HEK293T (cell line): ENCODE measurements at places on chromosomes 2 and 18.
A peak's percentile ranks its signal among the peaks of the same experiment; 100 is the strongest.

- DNase-seq = no peak
Measured at GRCh38 chr2:86238354-86238753, 39.1 kb downstream of the MRPL35 start.

DNA sequence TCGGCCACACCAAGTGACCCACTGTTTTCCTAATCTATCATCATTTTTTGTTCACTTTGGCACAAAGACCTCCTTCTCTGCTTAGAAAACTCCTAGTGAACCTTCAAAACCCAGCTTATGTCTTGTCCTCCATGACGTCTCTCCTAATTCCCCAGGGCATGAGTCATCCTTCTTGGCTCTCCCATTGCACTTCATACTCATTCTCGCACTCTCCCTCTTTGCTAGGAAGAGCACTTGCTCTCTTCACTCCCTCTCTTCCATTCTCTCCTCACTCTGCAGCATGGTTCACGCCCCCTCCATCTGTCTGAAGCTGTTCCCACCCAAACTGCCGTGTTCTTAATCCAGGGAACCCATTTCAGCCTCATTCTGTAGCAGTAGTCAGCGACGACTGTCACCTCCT is 103.9 kb downstream of the MRO start:
- no peak for DNase-seq

DNA sequence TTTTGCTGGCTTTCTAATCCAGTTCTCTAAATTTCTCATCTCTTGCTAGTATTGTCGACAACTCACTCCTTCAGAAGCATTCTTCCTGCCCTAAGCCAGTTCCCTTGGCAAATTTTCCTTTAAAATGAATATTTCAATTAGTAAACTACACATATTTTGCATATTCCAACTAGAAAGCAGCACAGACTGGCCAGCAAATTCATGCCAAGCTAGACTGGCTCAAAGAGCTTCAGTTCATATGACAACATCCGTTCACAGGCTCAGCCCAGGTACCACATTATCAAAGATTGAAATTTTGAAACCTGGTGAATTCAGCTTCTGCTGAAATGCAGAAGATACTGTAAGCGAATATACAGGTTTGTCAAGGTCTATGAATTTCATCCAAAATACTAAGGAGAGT is 64.5 kb downstream of the AFF3 start:
- DNase-seq = no peak

DNA sequence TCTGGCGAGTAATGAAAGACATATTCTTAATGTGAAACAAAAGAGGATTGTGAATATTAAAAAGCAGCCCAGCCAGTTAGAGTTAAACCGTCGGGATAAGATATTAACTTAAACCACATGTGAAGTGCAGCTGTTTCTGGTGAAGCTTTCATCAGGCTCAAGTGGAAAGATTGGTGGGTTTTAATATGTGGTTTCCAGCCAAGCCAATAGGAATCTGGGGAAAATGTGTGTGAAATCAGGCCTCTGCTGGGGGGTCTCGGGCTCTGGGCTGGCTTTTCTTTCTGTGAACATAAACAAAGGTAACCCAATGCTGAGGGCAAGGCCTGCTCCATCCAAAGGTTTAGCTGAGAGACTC is 279.6 kb downstream of the SLC4A3 start:
- no peak for DNase-seq

- no peak for DNase-seq
Measured at GRCh38 chr2:3470856-3471737, 48.2 kb downstream of the ADI1 start.

- no peak for DNase-seq
Measured at GRCh38 chr18:13573750-13574149, 152.6 kb downstream of the FAM210A start.

DNA sequence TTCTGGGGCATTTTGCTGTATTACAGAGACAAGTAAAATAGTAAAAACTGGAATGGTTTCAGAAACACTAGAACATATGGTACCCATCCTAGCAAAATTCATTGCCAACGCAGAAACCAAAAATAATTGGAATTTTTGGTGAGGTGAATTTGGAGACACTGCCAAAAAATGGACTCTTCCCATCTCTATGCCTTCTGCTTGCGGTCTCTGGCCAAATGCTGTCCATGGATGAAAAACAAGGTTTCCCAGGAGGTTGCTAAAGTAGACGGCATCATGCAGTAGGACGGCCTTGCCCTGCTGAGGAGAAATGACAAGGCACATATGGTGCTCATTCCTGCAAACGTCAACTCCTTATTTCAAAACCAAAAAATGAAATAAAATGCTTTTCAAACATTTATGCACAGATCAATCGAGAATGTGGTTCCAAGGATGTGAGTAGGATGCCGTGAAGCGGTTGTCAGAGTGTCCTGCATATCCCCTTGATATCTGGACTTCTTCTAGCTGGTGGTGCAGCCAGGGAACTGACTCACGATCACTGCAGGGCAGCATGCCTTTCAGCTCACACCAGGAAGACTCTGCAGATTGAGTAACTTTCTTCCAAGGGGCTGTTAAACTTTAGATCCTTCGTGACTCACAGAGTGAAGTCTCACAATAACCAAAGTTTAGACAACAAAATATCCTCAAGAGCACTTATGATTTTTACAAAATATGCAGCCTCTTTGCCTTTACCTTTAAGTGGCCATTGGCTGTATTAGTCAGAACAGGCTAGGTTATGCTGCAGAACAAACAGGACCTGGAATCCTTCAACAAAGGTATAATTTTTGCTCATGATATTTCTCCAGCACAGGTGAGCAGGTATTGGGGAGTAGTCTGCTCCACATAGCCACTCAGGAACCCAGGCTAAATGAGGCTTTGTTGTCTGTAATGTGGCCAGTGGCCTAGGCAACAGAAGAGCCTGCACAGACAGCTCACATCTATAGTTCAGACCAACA is 149.4 kb upstream of the NDUFV2 start:
- DNase-seq = no peak

- no peak for DNase-seq
Measured at GRCh38 chr18:35703043-35703688, 121.6 kb downstream of the GALNT1 start.

DNA sequence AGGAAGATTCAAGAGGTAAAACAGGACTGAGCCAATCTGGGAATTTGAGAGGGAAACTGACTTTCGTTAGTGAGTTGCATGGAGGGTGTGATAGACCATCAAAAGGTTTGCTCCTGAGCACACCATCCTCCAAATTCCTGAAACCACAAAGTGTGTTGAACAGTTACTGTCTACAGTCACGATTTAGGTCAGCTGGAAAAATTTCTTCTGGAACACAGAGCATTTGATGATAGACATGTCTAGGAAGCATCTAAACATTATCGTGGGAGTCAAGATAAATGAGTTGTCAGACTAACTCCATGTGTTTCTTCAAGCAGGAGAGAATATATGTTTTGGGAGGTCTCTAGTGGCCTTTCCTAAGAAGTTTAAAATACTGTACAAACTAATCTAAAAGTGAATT is 449.4 kb upstream of the SLC14A2 start:
- no peak for DNase-seq

- no peak for DNase-seq
Measured at GRCh38 chr2:39584283-39584965, 81.3 kb upstream of the TMEM178A start.

GRCh38 chr2:235616885-235617284 is 123.0 kb downstream of the AGAP1 start:
- no peak for DNase-seq

DNA sequence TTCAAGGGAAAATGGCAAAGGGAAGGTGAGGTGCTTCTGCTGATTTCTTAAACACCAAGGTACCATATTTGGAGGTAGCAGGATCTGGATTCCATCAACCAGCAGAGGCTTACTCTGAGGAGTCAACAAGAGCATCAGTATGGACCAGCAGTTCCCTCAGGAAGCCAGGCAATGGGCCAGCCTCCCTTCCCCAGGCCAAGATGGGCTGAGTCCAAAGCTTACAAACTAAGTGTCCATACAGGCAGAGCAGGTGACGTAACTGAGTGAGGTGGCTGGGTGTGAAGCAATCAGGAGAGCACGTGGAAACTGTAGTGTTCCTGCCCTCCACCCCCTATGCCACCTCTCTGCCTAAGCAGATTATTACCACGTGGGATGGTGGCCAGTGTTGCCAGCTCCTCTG is 134.2 kb upstream of the HNRNPA3 start:
- DNase-seq = no peak

DNA sequence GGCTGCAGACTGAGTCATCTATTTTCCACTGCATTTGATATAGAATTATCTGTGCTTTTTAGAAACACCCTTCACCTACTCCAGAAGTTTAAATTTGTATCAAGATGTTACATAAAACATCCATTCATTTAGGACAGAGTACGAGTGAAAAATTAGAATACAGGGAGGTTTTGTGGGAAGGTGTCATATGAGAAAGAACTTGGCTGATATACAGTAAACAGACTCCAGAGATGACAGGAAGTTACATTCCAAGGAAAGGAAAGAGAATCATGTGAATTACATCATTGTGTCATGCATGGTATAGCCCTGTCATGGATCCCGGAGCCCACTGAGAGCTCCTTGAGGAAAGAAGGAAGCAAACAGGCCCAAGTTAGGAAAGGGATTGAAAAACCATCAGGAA is 341.5 kb upstream of the PKDCC start:
- no peak for DNase-seq

- no peak for DNase-seq
Measured at GRCh38 chr18:77101410-77102258, 30.9 kb downstream of the MBP start.

DNA sequence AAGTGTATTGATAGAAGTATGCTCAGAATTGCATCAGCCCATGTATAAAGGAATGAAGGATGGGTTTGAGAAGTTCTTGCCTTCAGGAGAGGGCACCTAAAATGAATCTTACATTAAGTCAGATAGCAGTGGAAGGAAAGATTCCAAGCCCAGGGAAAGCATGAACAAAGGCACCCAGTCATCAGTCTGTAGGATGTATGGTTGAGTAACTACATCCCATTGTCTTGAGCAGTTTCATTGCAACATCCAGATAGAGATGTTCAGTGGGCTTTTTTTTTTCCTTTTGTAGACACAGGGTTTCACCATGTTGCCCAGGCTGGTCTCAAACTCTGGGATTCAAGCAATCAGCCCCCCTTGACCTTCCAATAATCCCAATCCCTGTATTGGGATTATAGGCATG is 80.7 kb downstream of the ARHGAP28 start:
- DNase-seq = no peak

DNA sequence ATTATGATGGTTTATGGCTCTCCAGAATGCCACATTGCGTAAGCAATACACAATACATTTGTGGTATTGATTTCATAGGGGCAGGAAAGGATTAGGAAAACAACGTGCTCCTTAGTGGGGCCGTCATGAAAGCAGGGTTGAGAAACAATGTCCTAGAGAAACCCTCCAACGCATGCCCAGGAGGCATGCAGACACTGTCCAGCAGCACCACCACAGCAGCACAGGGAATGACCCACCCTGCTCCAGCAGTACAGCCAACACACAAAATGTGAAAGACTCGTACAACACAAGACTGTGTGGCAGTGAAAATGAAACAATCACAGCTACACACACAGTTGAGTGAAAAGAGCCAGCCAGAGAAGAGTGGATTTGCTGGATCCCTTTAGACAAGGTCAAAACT is 66.3 kb downstream of the FAM168B start:
- no peak for DNase-seq

GRCh38 chr2:112836695-112837117 is at the start of gene IL1B:
IL1B (minus strand) TSS chr2:112836779; CDS start chr2:112836229, 550 bp downstream.
- DNase-seq = no peak

DNA sequence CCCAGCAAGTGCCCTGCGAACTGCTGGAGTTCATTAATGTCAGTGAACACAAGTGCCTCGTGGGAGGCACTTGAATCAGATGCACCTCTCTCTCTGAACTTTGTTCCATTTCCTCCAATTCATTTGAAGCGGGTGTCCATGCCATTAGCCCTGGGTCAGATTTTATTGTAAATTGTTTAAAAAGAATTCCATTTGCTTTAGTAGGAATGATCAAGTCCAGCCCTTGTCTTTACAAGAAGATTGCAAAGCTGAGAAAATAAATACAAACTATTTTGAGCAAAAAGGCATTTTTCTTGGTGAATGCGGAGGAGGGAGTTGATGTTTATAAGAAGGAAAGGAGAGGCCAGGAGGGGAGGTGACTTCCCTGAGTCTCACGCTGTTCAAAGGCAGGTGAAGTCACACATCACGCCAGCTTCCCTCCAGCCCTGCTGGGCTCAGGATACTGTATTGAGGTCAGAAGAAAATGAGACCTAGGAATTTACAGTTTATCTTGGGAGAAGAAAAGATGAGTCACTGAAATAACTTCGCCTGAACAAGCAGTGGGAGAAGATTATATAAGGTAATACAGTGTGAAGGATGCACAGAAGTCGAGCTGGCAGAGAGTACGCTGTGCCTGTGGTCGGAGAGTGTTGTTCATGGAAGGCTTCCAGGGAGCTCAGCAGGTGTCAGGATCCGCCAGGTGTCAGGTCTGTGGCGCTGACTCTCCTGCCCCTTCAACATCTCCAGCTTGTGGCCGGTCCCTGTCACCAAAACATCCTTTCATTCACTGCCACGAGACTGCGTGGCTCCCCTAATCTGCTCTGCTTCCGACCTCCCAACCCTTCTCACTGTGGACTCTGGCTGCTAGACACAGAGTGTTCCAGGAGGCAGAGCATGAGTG is 36.5 kb downstream of the EFR3B start:
- peak; percentile 39 for DNase-seq

DNA sequence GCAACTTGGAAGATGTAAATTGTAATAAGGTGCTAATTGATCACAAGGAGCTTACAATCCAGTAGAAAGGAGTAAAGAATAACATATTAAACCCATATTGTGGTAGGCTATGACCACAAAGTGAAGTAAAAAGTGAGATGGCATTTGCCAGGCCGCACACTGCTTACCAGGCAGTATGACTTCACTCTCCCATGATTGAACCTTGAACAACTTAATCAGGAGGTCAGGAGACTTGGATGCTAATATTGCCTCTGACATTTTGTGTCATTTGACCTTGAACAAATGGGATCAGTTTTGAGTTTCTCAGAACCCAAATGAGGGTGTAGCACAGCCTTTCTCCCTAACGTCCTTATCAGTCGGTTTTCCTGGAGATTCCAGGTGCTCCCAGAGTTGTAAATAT is 44.0 kb downstream of the SLC9A2 start:
- DNase-seq = no peak

- no peak for DNase-seq
Measured at GRCh38 chr2:79899196-79899595, 386.3 kb downstream of the CTNNA2 start.

GRCh38 chr2:226556050-226556449 is 243.6 kb downstream of the IRS1 start:
- DNase-seq = no peak

- DNase-seq = no peak
Measured at GRCh38 chr2:168592181-168592831, 136.2 kb downstream of the CERS6 start.

- no peak for DNase-seq
Measured at GRCh38 chr2:146806364-146807005, 1038.3 kb upstream of the ACVR2A start.

- DNase-seq = no peak
Measured at GRCh38 chr2:70828115-70828514, 7.5 kb downstream of the CD207 start.

- no peak for DNase-seq
Measured at GRCh38 chr2:45458909-45459563, 152.0 kb downstream of the SRBD1 start.

GRCh38 chr2:42964439-42965083 is 172.2 kb upstream of the HAAO start:
- DNase-seq = no peak

- no peak for DNase-seq
Measured at GRCh38 chr2:186431306-186431705, 54.8 kb upstream of the ZC3H15 start.
